HEK293T (cell line): ENCODE measurements at places on chromosomes 16 and 17.
A peak's percentile ranks its signal among the peaks of the same experiment; 100 is the strongest.

GRCh38 chr16:16146380-16147315, 76.6 kb downstream of the ABCC6 start:
- no peak for DNase-seq

GRCh38 chr17:17062356-17062755, 20.1 kb downstream of the MPRIP start:
- no peak for DNase-seq

DNA sequence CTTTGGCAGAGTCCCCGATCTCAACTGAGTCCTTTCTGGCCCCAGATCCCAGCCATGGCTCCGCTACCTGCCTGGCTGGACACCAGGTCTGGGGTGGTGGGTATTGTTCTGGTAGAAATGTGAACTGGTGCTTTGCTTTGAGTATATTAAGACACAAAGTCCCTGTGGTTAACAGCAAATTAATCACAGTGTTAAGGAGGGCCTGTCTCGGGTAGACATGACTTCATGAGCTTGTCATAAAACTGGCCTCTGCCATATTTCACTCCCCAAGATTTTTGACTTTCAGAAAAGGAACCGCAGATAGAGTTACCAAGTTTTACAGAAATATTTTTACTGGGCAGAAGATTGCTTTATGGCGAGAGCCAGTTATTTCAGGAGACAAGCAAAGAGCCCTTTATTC, 19.5 kb downstream of the NKD1 start:
- DNase-seq = no peak

DNA sequence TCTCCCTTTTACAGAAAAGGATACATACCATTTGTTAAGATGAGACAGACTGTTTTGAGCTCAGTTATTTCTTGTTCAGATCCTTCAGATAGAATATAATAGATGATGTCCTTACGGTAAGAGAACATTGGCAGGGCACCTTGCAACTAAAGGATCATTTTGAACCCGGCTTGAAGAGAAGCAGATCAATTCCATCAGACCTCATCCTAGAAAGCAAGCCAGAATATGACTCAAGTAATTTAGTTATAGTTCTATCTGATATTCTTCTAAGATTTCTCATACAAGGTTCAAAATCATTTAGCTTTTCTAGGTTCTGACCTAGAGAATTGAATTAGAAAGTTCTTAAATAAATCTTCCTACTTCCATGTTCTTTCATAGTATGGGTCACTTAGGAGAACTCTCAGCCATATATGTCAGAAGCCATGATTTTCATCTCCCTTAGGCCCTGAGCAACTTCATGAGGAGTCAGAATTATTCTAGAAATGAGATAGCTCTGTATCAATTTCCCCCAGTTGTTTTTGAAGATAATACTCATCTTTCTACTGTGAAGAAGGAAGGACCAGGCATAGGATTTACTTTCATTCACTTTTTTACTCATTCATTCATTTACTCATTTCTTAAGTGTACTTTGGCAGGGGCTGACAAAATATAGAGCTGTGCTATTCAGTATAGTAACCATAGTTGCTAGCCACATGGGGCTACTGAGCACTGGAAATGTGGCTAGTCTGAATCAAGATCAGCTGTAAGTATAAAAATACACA, 2.5 kb upstream of the CMTM1 start:
- no peak for DNase-seq

- DNase-seq = no peak
Measured at GRCh38 chr17:4607261-4607741, 23.0 kb downstream of the SMTNL2 start.

DNA sequence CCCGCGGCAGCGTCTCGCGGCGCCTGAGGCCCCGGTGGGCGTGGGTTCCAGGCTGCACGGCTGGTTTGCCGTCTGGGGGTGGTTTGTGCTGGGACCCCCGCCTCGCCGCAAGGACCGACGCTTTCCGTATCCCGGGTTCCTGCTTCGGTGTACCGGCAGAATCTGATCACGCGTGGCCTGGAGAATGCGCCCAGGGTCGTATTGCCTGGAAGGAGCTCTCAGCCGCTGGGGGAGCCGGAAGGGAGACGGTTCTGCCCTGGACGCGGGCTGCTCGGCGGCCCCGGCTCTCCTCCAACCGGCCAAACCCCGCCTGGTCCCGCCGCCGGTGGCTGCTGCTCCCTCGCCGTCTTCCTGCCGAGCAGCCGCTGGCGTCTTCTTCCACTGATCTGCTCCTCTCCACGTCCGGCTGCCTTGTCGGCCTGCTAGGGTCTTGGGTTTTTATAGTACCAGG, 39.8 kb downstream of the ZNF778 start:
- no peak for DNase-seq

DNA sequence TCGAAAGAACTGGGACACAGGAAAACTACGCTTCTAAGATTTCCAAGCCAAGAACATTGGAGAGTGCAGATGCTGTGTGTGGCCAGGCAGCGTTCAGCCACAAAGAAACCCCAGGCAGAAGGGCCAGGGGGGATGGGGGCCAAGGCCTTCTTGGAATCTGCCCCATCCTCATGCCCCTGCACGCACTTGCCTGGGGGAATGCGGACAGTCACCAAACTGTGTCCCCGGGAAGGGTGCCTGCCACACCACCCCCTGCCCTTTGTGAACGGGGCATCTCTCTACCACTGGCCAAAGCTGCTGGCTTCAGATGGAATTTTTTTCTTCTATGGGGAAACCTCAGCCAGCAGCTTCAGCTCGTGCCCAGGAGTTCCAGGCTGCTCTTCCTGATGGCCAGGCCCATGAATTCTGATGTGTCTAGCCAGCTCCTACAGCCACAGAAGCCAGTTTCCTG, 32.0 kb upstream of the DNAH17 start:
- no peak for DNase-seq

- no peak for DNase-seq
Measured at GRCh38 chr17:20159406-20160069, 150.4 kb downstream of the SPECC1 start.

- DNase-seq = no peak
Measured at GRCh38 chr16:30901201-30902028, 5.0 kb downstream of the CTF1 start.

DNA sequence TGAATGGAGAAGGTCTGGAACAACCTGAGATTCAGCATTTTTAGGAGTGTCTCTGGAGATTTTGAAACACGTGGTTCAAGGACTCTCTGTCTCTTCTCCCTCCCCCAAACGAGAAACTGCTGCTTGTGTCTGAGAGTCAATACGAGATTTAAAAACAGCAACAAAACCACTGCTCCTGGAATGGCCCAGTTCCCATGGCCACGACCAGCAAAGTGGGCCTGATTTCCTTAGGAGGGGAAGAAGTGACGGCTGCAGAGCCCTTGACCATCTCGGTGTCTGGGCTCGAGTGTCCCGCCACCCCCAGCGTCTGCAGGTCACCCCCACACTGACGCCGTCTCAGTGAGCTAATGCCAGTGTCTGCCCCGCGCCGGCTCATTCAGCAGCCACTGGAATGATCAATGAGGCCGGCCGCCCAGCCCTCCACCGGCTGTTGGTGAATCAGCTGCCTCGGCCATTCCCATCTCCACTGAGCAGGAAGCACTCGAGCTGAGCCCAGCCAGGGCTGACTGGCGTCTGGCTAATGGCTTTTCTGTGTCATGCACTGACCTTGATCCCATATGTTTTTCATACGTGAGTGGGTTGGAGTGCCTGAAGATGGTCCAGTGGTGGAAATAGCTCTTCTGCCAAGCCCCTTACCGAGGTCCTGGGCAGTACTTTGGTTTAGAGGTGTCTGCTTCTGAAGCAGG, 151.8 kb downstream of the PITPNC1 start:
- peak; percentile 36 for DNase-seq

- DNase-seq = peak; percentile 22
Measured at GRCh38 chr16:46974352-46974751, 878 bp upstream of the DNAJA2 start.

GRCh38 chr16:17270683-17271109, 200.1 kb downstream of the XYLT1 start:
- no peak for DNase-seq

- no peak for DNase-seq
Measured at GRCh38 chr17:10748531-10749181, 18.8 kb upstream of the TMEM220 start.

DNA sequence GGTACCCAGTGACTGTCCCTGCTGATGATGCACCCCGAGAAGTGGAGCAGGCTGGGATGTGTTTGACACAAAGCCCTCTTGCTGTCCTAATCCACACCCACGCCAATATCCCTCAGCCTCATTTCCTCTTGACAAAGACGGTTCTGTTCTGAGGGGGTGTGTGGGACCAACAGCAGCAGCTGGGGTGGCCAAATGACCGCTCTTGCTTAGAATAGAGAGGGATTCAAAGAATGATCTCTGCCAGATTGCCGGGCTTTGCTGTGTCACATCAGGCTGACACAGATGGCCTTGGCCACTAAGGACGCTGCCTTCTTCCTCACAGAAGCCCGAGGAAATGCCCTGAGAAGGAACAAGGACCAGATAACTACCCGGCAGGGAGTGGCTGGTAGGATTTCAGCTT, 250.7 kb downstream of the NTN1 start:
- DNase-seq = no peak

DNA sequence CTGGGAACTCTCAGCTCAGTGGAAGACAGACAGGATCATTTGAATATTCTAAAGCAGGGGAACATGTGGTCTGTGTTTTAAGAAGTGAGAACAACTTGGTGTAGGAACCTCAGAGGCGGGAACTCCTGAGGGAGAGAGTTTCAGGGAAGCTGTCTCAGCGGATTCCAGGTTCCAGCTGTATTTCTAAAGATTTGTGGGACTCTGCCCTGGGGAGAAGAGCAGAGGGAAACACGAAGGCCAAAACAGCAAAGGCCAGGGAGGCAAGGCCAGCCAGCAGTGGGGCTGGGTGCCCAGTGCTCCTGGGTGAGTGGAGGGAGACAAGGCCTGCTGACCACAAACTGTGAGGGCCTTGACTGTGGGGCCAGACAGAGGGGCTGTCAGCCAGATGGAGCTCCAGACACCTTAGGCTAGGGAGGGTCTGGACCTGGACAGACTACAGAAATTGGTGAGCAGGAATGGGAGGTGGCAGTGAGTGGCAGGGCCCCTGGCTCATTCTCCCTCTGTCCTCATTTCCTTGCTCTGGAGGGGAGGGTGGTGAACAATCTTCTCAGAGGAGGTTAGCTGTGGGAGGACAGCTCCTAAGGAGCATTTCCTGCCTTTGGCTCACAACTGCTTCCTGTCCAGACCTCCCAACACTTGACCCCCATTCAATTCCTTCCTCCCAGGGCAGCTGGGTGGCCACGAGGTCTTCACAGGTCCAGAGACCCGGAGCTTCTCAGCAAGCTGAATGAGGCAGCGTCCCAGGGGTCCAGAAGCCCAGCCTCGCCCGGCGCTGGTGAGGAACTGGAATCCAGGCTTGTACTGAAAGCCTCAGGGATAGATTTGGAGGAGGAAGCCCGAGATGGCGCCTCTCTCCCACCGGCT, 21.0 kb upstream of the FZD2 start:
- no peak for DNase-seq
